CD4-positive, alpha-beta T cell (primary cell): ENCODE measurements at places on chromosomes 4 and X.

DNA sequence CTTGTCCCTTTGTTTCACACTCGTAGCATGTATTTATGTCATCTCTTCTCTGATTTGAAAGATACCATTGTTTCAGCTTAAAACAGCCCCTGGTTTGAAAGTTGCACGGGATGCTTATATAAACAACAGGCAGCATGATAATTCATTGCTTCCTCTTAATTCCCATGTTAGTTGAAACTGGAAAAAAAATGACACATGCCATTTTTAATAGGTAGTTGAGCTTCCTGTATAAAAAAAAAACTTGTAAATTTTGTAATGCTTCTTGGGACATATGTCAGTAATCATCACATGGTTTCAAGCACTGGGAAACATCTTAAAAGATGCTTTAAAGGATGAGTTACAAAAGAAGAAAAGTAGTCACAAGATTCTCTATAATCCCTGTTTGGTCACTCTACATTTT, 243.0 kb downstream of the PALLD start:
- H3K4me1 ChIP-seq = no peaks in the 10 kb centered on the region
- H3K4me3 ChIP-seq = no peak overlapping the region
- DNase-seq = no peak
- H3K27ac ChIP-seq = no peak overlapping the region

GRCh38 chr4:153297116-153297515, 47.4 kb upstream of the MND1 start:
- H3K4me1 ChIP-seq = no peaks in the 10 kb centered on the region
- H3K36me3 ChIP-seq = no peaks in the 10 kb centered on the region
- no peaks in the 10 kb centered on the region for H3K27me3 ChIP-seq
- H3K27ac ChIP-seq = no peak overlapping the region
- DNase-seq = no peak

DNA sequence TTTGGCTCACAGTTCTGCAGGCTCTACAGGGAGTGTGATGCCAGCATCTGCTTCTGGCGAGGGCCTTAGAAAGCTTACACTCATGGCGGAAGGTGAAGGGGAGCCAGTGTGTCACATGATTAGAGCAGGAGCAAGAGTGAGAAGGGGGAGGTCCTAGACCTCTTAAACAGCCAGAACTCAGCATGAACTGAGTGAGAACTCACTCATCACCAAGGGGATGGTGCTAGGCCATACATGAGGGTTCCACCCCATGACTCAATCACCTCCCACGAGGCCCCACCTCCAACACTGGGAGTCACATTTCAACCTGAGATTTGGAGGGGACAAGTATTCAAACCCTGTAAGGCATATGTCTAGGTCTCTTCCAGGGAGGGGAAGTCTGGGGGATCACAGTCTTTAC, 33.4 kb downstream of the SPRY1 start:
- H3K27ac ChIP-seq = no peak overlapping the region
- H3K4me1 ChIP-seq = no peaks in the 10 kb centered on the region
- no peak overlapping the region for H3K4me3 ChIP-seq
- no peak for DNase-seq
- H3K36me3 ChIP-seq = no peaks in the 10 kb centered on the region

DNA sequence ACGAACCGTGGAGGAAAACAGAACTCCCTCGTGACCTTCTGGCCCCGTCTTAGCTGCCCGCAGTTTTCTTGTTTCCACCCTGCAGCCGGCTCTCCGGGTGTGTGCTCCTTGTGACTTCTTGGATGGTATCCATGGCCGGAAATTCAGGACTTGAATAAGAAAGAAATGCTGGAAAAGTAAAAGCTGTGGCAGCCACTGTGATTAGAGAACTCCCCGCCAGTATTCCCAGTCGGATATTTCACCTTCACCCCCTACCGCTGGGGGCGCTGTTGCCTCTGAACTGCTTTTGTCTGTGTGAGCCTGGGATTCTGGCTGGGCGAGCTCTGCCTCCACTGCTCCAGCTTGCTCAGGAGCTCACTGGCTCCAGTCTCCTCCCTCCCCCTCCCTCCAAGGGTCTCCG, 41.5 kb upstream of the CYP4V2 start:
- H3K27me3 ChIP-seq = peaks cover 18% of the 10 kb centered on the region
- DNase-seq = no peak
- H3K36me3 ChIP-seq = no peaks in the 10 kb centered on the region

- peaks cover 7% of the 10 kb centered on the region for H3K4me1 ChIP-seq
- peaks cover 31% of the 10 kb centered on the region for H3K36me3 ChIP-seq
- no peak overlapping the region for H3K4me3 ChIP-seq
These were observed 16.0 kb downstream of the HPSE start for GRCh38 chr4:83318666-83319065.

- H3K4me3 ChIP-seq = no peak overlapping the region
- no peaks in the 10 kb centered on the region for H3K27me3 ChIP-seq
- no peaks in the 10 kb centered on the region for H3K4me1 ChIP-seq
These were observed 565.4 kb downstream of the GRXCR1 start for GRCh38 chr4:43457866-43458265.

GRCh38 chr4:27267970-27268355, 407.3 kb downstream of the STIM2 start:
- H3K36me3 ChIP-seq = no peaks in the 10 kb centered on the region
- DNase-seq = no peak
- no peak overlapping the region for H3K27ac ChIP-seq
- H3K27me3 ChIP-seq = no peaks in the 10 kb centered on the region
- H3K4me3 ChIP-seq = no peak overlapping the region

- H3K4me1 ChIP-seq = no peaks in the 10 kb centered on the region
- H3K36me3 ChIP-seq = no peaks in the 10 kb centered on the region
- H3K27ac ChIP-seq = no peak overlapping the region
- no peak for DNase-seq
- H3K4me3 ChIP-seq = no peak overlapping the region
These were observed 1794.0 kb upstream of the PCDH7 start for GRCh38 chr4:28926156-28926555.

DNA sequence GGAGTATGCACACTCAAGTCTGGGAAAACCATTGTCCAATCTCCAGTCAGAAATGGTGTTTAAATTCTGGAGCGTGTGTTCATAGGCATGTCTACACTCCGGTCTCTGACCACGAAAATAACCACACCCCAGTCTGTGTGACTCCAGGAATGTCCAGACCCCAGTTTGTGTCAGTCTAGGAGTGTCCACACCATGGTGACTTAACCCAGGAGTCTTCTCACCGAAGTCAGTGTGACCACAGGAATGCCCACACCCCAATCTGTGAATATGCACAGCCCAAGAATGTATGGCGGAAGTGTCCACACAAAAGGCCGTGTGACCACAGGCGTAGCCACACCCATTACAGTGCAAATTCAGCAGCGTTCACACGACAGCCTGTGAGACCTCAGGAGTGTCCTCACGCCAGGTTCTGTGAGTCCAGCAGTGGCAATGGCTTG, 11.4 kb downstream of the FTSJ1 start:
- peaks cover 13% of the 10 kb centered on the region for H3K36me3 ChIP-seq
- H3K4me1 ChIP-seq = no peaks in the 10 kb centered on the region
- H3K27ac ChIP-seq = no peak overlapping the region
- no peaks in the 10 kb centered on the region for H3K27me3 ChIP-seq

- DNase-seq = no peak
- no peaks in the 10 kb centered on the region for H3K36me3 ChIP-seq
- no peak overlapping the region for H3K27ac ChIP-seq
- H3K4me1 ChIP-seq = no peaks in the 10 kb centered on the region
These were observed 104.6 kb downstream of the SLC10A6 start for GRCh38 chr4:86744570-86744969.

- no peaks in the 10 kb centered on the region for H3K27me3 ChIP-seq
- DNase-seq = peak; percentile 74
- peaks cover 10% of the 10 kb centered on the region for H3K36me3 ChIP-seq
- peaks cover 15% of the 10 kb centered on the region for H3K4me1 ChIP-seq
- H3K4me3 ChIP-seq = no peak overlapping the region
These were observed 16.6 kb downstream of the DCK start for GRCh38 chr4:71009890-71010588.

DNA sequence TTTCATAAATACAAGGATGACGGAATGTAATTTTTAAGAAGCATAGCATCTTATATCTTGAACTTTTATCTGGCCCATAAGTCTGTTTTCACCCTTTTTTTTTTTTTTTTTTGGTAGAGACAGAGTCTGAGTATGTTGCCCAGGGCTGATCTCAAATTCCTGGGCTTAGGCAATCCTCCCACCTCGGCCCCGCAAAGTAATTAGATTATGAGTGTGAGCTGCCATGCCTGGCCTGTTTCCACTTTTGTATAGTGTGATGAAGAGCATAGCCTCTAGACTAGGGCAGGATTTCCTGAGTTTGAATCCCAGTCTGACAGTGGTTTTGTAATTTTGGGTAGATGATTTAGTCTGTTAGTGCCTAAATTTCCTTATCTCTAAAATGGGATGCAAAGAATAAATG, 11.0 kb downstream of the STIM2 start:
- no peak for DNase-seq
- H3K27ac ChIP-seq = no peak overlapping the region
- peaks cover 3% of the 10 kb centered on the region for H3K36me3 ChIP-seq
